Hypothalamus (tissue), 51 donors: ENCODE measurements at places on chromosomes 12 and 14.

- no peak for DNase-seq
Observed at GRCh38 chr12:3869865-3870264, 3.3 kb downstream of the PARP11 start.

DNA sequence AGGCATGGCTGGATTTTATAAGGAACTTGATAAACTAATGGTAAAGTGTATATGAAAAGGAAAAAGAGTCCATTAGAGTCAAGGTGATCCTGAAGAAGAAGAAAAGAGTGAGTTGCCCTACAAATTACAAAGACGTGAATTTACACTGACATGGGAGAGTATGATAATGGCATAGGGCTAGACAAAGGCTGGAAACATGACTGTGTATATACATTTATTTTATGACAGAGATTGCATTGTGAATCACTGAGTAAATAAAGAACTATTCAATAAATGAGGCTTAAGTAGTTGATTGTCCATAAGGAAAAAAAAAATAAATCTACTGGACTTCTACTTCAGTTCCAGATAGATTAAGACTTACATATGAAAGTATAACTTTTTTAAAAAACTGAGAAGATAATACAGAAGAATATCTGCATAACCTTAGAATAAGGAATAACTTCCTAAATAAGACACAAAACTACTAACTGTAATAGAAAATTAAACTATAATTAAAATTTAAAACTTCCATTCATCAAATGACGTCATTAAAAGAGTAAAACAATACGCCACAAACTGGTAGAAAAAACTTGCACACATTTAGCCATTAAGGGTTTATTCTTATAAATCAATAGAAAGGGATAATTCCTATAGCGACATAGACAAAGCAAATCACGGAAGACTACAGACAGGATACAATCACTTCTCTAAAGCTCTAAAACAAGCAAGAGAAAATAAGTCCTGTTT, 278.5 kb downstream of the NOVA1 start:
- DNase-seq = no peak

GRCh38 chr12:119071176-119071575, 89.8 kb downstream of the SRRM4 start:
- no peak for DNase-seq

DNA sequence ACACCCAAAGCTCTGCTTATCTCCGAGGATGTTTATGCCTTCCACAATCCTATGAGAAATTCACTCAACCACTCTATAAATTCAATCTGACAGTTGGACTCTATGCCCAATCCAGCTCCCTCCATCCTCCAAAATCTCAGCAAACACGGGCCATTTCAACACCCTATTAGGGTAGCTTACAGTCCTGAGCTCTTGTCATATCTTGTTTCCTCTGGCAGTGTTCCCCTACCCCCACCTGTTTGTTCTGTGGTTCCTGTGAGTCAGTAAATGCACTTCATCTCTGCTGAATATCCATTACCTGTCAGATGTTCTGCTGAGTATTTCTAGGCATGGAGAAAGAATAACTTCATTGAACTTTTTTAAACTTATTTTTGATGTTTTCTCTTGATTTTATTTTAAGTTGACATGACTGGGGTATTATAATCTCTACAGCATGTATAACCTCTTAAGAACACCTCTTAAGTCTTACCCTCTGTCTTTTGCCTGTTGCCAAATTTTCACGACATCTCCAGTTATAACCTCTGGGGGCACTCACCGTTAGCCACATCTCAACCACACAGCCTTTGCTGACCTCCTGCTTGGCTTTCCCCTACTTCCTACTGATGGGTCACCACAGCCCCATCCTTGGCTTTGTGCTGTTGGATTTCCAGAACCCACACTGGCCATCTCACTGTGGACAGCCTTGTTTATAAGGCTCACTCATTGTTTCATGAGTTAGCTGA, 317.0 kb upstream of the TMPO start:
- no peak for DNase-seq

DNA sequence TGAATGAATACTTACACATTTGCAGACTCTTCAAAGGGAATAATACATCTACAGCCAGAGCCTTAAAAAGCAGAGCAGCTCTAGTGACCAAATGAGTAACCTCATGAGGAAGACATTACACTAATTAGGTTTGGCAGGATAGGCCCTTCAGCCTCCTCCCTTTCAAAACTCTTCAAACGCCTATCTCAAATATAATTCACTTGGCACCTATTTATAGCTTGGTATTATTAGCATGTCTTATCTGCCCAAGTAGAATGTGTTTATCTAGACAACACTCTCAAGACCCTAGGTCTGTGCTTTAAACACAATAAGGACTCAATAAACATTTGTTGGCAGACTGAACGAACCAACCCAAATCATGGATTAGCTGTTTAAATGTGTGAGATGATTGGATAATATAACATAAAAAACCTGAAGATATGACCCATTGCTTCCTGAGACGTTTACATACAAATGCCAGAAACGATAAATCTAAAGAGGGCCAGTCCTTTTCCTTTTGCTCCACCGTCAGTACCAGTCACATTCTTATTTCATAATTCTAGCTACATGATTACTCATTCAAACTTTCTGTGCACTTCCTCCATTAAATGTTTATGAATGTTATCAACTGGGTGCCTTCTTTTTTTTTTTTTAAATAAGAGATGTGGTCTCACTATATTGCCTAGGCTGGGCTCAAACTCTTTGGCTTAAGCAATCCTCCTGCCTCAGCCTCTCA, 123.3 kb downstream of the CEP83 start:
- no peak for DNase-seq

DNA sequence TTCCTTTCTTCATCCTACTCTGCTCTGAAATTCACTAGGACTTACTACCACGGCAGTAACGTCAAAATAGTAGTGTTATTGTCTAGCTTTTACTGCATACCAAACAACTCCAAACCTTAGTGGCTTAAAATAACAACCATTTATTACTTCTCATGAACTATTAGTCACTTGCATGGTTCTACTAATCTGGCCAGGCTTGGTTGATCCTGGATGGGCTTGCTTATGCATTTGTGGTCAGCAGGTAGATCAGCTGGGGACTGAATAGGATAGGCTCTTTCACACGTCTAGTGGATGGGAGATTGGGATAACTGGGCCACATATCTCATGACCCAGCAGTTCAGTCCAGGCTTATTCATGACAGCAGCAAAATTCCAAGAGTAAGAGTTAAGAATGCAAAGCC, 9.4 kb upstream of the SLC35F4 start:
- no peak for DNase-seq

GRCh38 chr12:3202734-3203446, 125.7 kb downstream of the TSPAN9 start:
- peak; percentile 28 for DNase-seq

DNA sequence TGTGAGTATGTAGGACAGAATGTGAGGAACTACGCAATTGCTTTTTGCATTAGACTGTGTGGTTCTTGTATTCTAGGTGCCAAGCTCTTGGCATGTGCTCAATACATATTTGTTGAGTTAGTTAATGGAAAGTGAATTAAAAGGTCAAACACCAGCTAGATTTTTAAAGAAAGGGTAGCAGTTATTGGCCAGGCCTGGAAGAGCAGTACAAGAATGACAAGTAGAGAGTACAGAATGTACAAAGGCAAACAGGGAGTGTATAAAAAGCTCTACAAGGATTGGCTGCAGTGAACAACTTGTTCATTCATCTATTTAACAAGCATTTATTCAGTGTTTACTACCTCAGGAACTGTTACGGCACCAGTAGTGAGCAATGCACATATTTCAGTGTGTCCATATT, 854.0 kb upstream of the SEL1L start:
- no peak for DNase-seq

- DNase-seq = no peak
Observed at GRCh38 chr12:12881151-12881909, 10.0 kb upstream of the GPRC5A start.

DNA sequence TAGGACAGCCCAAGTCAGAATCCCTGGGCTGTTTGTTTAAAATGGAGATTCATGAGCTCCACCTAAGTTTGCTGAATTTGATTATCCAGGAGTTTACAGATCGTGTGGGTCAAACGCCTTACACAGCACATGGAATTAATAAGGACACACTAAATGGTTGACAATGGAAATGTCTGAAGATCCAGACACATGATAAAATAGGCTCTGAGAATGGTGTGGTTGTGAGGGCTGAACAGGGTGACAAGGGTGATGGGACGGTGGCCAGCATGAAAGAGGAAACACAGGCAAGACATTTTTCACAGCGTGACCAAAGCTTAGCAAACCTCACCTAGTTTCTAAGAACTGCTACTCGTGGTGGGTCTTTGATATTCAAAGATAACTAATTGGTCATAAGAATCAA, 12.5 kb downstream of the VWF start:
- no peak for DNase-seq

GRCh38 chr14:21203470-21204166, 47.8 kb upstream of the OR5AU1 start:
- no peak for DNase-seq

DNA sequence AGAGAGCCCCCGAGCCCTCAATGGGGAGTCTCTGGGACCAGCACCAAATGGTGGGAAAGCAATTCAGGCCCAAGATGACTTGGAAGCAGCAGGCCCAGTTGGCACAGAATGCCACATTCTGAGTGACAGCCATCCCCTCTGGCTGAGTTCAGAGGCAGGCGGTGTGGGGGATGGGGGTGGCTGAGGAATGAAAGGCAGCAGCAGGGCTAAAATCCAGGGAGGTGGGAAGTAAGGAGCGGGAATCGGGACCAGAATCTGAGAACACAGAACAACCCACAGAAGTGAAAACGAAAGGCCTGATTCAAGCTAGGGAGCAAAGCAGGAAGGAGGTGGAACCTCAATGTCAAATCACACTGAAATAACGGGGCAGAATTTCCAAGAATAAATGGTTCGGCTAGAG, 171.2 kb downstream of the CALM1 start:
- DNase-seq = peak; percentile 52

- no peak for DNase-seq
Observed at GRCh38 chr12:109594556-109595317, 21.1 kb downstream of the MVK start.

DNA sequence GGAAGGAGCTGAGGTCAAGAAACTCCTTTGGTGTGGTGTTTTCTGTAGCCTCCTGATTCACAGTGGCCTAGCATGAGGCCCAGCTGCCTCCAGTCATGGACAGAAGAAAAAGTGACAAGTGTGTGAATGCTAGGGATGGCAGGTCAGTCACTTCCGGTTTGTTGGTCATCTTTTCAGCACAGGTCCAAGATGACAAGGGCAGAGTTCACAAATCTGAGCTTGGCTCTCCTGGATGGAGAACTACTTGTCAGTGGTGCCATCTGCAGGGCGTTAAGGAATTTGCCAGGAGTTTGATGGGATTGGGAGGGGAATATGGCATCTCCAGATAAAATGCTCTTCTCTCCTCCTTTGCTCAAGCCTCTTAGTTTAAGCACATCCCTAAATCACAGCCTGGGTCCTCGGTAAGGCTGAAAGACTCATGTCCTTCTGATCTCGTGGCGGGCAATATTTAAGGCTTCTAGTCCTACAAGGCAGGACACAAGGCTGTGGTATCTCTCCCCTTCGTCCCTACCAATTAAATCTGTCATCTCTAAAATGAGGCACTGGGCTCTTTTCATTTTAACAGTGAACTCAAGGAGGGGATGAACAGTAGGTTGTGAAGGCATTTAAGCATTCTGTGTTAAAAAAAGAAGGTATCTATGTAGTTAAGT, 10.0 kb downstream of the TUBA1B start:
- DNase-seq = peak; percentile 35

- no peak for DNase-seq
Observed at GRCh38 chr12:47740606-47741339, 15.5 kb upstream of the ENDOU start.

GRCh38 chr12:40002178-40003169, 103.4 kb downstream of the SLC2A13 start:
- no peak for DNase-seq

DNA sequence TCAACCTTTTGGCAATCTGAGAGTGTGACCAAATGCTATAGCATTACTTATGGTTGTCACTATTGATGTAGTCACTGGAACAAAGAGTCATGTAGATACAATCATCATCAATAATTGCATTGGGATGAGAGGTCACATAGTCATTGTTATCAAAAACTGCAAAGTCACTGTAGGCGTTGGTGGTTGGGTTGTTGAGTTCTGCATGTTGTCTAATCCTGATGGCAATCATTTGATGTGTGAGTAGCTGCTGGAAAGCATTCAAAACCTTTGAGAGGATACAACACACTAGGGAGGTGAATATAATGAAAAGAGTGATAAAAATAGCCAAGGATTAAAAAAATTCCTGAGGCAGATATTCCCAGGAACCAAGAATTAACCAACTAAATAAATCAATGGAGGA, 214.7 kb upstream of the SYT10 start:
- no peak for DNase-seq

DNA sequence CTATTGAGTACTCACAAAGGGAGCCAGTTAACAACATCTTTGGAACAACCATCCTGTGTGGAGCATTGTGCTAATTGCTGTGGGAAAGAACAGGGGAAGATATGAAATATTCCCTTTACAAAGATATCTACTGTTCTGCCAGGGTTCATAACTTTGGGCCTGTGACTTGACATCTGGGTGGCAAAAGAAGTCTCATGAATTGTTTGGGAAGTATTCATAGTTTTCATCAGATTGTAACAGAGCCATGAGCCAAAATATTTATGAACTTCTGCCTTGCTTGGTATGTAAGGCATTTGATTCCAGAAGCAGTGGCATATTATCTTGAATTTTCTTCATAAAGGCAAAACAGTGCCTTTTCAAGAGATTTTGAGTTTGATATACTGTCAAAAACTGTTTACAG, 816.2 kb downstream of the DIO2 start:
- DNase-seq = no peak
